ENCODE measurements at places on chromosomes 7 and 10.

DNA sequence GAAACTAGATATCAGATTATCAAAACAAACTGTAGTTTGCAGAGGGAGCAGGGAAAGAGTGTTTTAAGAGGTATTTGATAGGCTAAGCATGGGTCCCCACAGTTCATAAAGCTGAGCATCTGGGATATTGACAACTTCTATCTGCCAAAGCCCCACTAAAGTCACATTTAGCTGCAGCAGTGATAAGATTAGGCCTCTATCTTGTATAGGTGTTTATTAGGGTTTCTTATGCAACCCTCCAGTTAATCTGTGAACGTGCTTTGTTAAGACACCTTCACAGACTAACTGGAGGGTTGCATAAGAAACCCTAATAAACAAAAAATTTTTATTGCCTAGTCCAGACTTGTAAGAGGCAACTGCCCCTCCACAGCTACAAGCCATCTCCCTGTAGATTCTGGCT, 78.0 kb downstream of the CYP51A1 start:
- no peak for DNase-seq

GRCh38 chr7:7352845-7353244, 170.5 kb downstream of the C1GALT1 start:
- DNase-seq, result no peak

DNA sequence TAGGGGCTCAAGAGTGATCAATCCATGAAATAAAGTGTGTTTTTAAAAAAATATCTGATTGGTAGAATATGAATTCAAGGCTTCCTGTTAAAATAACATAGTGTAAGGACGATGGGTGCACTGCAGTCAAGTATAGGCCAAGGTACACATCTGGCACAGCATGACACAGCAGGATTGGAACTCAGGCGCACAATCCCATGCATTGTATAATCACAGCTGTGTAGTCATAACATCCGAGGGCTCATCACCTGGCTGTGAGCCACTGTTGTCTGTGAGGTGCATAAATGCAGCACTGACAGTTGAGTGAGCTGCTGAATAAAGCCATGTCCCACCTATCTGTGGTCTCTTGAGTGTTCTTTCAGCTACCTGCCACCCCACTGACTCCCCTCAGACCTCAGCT, 142.3 kb upstream of the HPS1 start:
- DNase-seq, result no peak

- no peak for DNase-seq
Measured at GRCh38 chr7:133633055-133633454, 380.2 kb downstream of the EXOC4 start.

- DNase-seq, result no peak
Measured at GRCh38 chr7:17560516-17560915, 262.1 kb downstream of the AHR start.
